ENCODE measurements at places on chromosomes 1 and 21.

GRCh38 chr1:232302376-232303221 is 327.3 kb downstream of the SIPA1L2 start:
- DNase-seq = no peak

GRCh38 chr1:179583771-179584320 is 7.8 kb upstream of the TDRD5 start:
- DNase-seq = no peak

DNA sequence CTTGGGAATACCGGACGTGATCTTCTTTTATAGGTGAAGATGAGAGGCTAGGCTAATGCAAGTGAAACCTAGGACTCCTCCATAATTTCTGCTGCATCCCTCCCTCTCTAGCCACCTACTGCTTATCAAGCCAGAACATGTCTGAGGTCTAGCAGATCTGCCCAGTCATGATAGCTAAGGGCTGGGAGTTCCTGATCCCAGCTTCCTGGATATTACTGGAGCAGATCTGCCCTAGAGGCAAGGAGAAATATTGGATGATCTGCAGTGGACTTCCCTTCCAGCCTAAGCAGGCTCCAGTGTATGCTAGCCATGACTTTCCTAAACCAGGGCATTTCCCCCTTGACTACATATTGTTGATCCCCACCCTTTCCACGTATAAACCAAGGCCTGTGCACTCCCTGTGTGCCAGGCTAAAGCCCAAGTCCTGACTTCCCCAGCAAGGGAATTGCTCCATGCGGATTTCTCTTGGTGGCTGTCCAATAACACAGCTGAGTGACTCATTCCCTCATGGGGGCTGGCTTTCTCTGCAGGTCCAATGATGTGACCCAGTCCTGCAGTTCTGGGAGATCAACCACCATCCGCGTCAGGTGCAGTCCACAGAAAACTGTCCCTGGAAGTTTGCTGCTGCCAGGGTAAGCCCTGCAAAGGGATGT is 15.5 kb upstream of the SARS1 start:
- DNase-seq = no peak

- no peak for DNase-seq
Measured at GRCh38 chr1:13828454-13829151, 128.6 kb downstream of the PRDM2 start.

DNA sequence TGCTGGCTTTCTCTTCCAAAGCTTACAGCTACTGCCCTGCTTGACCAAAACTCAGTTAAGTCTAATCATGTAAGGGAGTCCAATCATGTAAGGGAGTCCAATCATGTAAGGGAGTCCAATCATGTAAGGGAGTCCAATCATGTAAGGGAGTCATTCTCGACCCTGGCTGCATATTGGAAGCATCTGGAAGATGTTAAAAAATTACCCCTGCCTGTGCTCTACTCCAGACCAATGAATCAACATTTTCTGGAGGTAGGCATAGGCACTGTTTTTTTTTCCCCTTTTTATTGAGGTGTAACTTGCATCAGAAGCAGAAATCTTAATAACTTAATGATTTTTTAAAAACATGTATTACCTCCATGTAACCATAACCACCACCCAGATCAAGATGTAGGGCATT is 9.4 kb downstream of the PIGP start:
- no peak for DNase-seq

GRCh38 chr1:24896596-24897262 is 33.3 kb downstream of the RUNX3 start:
- no peak for DNase-seq

DNA sequence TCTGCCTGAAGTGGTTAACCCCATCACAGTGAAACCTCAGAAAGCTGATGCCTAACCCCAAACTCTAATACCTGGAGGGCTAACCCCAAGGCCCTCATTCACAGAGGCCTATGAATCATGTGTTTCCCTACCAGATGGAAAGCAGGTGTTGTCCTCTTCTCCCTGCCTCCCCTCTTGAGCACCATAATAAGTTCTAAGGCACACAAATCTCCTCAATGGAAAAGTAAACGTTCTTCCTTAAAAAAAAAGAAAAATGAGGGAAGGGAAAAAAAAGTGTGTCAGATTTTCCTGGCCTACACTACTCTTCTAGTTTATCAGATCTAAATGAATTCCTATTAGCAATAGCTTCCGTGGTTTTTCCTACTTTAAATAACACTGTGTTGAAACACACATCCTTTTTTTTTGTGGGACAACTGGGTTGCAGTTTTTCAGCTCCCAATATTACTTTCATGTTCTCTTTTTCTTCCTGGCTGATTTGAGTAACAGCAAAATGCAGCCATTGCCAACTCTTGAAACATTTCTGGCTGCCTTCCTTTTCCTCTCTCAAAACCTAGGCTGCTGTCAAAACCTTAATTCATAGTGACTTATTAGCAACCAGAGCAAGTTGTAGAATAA is 43.2 kb downstream of the SLC44A3 start:
- DNase-seq = no peak

GRCh38 chr1:245800901-245801605 is 646.3 kb downstream of the KIF26B start:
- no peak for DNase-seq

GRCh38 chr1:111218701-111219556 is 8.6 kb upstream of the CHI3L2 start:
- no peak for DNase-seq

DNA sequence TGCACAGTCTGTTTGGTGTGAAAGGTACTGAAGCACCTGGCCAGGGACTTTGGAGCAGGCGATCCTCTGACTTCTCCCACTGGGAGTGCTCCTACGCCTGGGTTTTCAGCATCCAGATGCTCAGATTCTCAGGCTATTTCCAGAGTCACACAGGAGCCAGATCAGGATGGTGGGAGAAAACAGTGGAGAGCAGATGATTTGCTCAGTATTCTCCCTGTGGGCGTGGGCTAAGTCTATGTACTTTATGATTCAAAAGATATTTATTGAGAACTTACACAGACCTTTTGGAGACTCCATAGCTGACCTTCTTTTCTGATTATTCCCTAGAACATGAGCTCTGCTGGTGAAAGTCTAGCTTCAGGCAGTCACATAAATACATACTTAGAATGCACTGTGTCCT is 134.6 kb downstream of the TENT5C start:
- no peak for DNase-seq

- DNase-seq = no peak
Measured at GRCh38 chr1:198147216-198147615, 9.6 kb upstream of the NEK7 start.

- DNase-seq = no peak
Measured at GRCh38 chr21:38942748-38943211, 137.1 kb downstream of the ETS2 start.

DNA sequence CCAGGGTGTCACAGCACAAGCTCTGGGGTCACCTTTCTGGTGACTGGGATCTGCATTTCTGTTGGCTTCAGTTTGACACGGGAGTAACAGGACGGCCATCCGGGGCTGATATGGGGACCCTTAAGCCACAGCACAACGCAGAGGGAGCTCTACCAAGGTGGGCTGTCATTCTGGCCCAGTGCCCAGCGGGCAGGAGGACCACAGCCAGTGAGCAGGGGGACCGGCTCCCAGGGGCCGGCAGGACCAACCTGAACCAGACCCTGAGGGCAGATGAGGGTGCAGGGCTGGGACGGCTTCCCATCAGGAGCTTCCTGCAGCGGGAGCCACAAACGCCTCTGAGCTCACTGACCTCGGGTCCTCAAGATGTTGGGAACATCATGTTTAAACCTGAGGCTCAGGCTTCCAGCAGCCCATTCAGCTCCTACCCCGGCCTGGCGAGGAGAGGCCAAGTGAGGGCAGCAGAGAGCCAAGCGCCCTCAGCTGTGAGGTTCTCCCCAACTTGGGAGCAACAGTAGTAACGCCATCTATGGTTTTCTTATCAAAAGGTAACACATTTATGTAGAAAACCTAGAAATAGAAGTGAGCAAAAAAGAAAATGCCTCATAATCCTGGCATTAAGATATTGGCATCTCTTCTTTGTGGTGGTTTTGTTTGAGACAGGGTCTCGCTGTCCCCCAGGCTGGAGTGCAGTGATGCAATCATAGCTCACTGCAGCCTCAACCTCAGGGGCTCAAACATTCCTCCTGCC is 26.8 kb downstream of the TMEM201 start:
- DNase-seq = no peak

- DNase-seq = peak; percentile 80
Measured at GRCh38 chr21:46323710-46324389, at the start of the genes C21orf58 and PCNT. C21orf58 (minus strand) TSS chr21:46323870; CDS start chr21:46322738, 1,132 bp downstream. PCNT (plus strand) TSS chr21:46324156; CDS start chr21:46324229, 73 bp downstream.

GRCh38 chr1:189567890-189568289 is 909.8 kb downstream of the BRINP3 start:
- DNase-seq = no peak

DNA sequence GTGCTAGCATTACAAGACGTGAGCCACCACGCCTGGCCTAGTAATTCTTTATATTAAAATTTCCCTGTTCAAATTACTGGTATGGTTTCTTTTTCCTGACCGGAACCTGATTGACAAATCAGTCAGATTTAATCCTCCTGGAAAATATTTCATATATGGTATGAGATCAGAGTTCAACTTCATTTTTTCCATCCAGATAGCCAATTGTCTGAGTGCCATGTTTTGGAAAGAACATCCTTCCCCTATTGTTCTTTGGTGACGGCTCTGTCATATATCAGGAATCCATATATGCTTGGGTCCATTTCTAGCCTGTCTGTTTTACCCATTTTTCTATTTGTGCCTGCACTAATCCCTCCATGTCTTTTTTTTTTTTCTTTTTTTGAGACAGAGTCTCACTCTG is 39.1 kb upstream of the KLF17 start:
- DNase-seq = no peak

DNA sequence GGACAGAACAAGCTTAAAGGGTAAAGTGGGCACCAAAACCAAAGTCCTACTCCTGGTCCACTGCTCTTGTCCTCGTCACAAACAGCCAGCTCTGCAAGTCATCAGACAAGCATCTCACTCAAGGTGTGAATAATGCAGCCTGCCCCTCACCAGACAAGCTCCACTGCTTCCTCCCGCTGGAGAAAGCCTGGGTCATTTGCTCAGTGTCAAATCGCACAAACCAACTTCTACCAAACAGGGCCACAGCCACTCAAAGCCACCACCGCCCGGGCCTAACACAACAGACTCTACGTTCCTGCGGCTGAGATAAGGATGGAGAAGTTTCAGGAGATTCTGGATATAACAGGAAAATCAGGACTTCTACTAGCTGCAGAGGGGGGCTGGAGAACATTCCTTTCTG is 3.3 kb downstream of the SSBP3 start:
- DNase-seq = no peak

DNA sequence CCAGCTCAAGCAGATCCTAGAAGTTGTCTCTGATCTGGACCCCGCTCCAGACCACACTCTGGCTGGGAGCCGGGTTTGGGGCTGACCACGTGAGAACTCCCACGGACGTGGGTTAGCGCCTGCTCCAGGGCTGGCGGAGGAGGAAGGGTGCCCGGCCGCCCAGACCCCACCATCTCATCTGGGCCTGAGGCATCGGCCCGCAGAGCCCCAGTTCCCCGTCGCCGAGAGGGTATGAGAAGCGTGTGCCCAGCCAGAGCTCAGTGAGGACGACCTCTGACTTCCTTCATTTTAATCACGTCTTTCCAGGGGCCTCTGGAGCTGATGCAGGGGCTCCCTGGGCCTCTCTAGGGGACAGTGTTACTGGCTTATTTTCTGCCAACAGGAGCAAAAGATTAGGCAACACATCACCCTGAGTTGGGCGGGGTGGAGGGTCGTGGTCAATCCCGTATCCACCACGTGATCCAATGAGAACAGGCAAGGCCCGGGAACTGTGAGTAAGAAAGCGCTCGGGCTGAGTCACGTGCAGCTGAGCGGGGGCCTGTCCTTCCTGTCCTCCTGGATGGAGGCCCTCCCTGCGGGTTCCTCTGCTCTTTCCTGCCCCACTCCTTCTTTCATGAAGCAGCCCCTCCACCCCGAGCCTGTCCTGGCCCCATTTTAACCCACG is 81.1 kb downstream of the SIK1 start:
- no peak for DNase-seq

DNA sequence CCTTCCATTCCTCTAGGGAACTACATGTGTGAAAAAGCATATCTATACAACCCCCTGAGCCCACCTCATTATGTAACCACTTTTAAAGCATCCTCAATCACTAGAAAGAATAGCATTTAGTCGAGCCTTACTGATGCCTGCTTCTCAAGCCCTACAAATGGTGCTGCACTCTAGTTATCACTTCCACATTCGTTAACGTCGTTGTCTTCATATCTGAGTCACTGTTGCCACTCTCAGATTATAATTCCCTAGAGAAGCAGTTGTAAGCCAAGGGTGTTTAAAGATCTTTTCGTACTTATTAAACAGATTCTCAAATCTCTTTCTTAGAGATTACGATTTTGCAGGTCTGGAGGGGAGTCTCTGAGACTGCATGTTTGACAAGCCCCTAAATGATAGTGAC is 16.5 kb downstream of the ATP1B1 start:
- no peak for DNase-seq

DNA sequence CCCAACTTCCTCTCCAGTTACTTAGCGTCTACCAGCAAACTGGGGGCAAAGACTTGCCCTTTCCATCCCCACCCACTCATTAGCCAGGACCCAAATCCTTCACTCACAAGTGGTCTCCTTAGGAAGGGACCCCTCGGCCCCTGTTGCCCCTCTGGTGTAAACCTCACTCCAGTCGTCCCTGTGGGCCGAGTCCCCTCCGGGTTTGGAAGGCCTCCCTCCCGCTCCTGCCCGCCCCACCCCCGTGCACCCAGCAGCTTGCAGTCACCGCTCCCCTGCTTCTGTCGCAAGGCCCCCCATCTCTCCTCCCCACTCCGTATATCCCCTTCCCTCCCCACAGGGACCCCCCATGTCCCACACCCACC is 1.2 kb downstream of the EFHD2 start:
- DNase-seq = no peak

DNA sequence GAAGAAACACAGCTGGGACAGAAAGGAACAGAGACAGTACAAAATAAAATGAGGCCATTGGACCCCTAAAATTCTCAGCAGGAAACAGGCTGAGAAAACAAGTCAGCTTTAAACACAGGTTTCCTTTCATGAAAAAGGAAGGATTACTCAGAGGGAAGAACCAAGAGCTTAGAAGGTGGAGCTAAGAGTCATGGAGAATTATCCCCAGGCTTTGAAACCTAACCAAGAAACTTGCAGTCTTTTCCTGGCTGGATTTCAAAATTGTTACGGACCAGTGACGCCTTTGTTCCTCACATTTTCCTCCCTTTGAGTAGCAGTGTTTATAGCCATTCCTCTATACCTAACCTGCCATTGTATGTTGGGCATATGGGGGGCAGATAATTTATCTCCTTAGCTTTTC is 8.8 kb downstream of the HMGB4 start:
- no peak for DNase-seq

DNA sequence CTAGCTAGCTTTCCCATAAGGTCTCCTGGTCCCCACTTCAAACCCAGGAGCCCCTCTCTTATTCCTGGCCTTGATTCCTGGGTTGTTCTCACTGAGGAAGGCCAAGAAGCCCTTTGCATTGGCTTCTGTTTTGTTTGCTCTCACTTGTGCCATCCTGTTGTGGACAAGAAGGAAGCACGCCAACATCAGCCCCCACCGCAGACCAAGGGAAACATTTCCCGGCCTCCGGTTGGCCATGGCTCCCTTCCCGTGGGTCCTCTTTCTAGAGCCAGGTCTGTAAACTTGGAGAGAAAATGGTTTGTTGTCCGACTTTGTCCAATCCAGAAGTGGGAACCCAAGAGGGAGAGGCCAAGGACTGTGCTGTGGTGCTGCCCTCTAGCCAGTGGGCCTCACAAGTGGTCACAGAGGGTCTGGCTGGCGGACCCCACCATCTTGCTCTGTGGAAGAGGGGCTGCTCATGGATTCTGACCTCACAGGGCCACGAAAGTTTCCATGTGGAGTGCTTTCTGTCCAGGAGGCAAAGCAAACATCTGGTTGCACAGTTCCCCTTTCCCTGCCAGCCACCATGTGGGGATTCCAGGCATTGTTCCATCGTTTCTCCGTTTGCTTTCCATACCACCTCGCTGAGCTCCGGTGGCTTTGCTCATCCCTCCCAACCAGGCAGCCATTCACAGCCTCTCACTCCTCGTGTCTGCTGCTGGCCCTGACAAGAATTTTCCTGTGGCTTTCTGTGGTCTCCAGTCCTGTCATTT is 18.9 kb upstream of the TENT5C start:
- DNase-seq = no peak
